ENCODE measurements at places on chromosomes 5 and 9.
A peak's percentile ranks its signal among the peaks of the same experiment; 100 is the strongest.

GRCh38 chr5:139282197-139282557, 11.4 kb upstream of the MATR3 start:
- DNase-seq, result no peak

- DNase-seq, result no peak
These were observed 256.9 kb upstream of the RASA1 start for GRCh38 chr5:87010736-87011135.

GRCh38 chr5:6372251-6373080, 5.9 kb downstream of the MED10 start:
- no peak for DNase-seq

GRCh38 chr9:112870556-112870955, 20.1 kb downstream of the SLC46A2 start:
- no peak for DNase-seq

- no peak for DNase-seq
These were observed 228.0 kb downstream of the NTRK2 start for GRCh38 chr9:84897362-84898094.

- no peak for DNase-seq
These were observed 10.8 kb downstream of the KCNV2 start for GRCh38 chr9:2727966-2728613.

DNA sequence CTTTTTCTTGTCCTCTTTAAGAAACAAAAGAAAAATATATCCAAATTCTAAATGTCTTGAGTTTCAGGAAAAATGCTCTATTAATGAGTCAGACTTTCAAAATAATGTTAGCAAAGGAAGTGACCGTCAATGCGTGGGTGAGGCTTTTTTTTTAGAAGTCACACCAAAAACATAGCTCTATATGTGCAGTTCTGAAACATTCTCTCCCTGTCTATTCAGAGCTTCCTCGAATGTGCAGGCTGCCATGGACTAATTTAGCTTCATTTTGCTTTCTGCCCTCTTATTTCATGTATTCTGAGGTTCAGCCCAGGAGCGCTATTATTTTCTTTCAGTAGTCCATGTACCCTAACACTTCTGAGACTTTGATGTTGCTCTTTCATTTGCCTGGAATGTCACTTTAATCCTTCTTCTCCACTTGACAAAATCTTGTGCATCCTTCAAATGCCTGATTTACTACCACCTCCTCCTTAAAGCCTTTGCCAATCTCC, 72.5 kb upstream of the RASA1 start:
- no peak for DNase-seq

DNA sequence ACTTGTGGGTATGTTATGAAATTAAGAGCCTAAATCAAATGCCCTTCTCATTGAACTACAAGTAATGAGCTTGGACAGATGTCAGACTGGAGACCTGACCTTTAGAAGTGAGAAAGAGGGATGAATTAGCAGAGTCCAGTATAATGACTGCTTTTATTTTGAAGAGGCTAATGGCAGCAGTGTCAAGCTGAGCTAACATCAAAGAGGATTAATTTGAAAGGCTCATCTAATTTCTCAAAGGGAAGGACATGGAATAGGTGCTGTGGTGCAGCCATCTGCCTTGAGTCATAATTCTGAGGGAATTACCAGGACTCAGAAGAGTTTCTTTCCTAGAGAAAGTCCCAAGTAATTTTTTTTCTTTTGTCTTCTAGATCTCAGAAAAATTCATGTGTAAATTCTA, 57.6 kb downstream of the FAM81B start:
- no peak for DNase-seq

DNA sequence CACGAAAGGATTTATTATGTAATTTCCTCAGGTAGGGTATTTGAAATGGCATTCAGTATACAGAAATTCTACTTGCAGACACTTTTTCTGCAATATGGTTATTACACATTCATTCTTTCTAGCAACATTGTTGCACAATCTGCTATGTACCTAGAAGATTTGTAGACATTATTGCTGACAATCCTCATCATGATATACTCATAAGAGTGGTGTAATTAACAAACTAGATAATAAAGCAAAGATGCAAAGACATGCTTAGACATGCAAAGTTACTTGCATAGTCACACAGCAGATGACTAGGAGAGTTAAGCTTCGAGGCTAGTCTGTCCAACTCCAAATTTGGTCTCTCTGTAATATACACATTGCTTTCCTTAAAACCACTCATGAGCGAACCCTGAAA, 317.1 kb downstream of the ASTN2 start:
- no peak for DNase-seq

- DNase-seq, result no peak
These were observed 343.6 kb downstream of the CSNK1G3 start for GRCh38 chr5:123855609-123856008.

GRCh38 chr5:14237317-14238086, 94.4 kb downstream of the TRIO start:
- DNase-seq, result no peak

DNA sequence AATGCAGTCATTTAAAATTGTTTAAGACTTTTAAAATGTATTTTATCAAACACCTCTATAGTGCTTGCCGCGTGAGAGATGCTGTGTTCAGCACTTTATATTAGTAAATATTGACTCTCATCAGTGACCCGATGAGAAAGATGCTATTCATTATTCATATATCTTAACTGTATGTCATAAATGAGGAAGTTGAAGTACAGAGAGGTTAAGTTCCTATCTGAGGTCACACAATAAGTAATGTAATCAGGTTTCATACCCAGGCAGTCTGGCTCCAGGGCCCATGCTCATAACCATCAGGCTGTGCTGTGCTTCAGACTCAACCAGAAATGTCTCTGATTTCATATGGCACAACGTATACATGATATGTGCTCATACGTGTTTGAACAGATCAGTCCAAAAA, 119.0 kb downstream of the SV2C start:
- DNase-seq, result no peak

GRCh38 chr5:137084016-137084415, 415.1 kb downstream of the SPOCK1 start:
- no peak for DNase-seq

GRCh38 chr5:102795526-102795925, 40.4 kb downstream of the PAM start:
- no peak for DNase-seq

DNA sequence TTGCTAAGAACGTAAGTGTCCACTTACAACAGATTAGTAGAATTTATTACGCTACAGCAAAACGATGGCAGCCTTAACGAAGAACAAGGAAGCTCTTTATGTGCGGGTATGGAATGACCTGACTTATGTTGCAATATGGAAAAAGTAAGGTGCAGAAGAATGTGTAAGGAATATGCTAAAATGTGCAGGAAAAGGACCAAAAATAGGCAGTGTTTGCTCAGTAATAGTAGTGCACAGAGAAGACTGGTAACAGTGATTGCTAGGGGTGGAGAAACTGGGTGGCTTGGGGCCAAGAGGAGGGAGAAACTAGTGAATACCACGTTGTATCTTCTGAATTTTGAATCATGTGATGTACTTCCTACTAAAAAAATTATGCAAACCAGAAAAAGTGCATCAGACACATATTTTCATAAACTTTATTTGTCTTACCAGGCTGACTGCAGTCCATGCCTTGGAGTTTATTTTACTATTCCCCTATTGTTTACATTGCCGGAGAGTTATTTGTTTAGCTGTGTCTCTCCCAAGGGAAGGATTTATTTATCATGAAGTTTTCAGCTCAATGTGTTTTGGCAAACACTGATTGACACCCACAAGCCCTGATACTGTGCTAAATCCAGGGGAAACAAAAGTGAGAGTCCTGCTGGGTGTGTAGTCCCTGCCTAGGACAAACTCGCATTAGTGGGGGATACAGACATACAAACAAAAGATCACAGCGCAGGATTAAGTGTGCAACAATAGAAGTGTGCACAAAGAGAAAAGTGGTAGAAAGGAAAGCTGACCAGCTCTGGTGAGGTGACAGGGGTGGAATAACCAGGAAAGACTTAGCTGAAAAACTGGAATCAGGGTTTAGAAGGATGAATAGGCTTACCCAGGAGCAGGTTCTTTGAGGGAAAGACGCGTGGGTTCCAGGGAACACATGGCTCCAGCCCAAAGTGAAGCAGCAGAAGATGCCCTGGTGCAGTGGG, 34.0 kb upstream of the ZNF484 start:
- no peak for DNase-seq

- DNase-seq, result no peak
These were observed 13.8 kb downstream of the WHRN start for GRCh38 chr9:114491430-114492003.

- no peak for DNase-seq
These were observed 76.4 kb downstream of the ECPAS start for GRCh38 chr9:111407813-111408212.

DNA sequence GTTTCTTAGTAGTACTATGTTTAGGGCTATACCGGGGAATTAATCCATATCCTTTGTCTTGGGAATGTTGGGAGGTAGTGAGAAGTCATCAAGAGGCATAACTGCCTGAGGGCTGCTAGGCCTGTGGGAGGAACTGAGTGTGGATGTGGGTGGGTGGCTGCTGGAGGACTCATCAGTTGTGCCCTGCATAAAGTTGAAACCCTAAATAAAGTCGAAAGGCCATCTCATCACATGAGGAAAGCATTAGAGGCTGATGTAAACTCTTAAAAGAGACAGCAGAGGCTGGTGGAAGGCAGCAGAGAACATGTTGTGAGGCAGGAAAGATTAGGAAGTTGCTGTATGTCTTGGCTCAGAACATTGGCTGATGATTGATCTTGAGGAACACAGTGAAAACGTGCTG, 143.8 kb downstream of the MAST4 start:
- no peak for DNase-seq

DNA sequence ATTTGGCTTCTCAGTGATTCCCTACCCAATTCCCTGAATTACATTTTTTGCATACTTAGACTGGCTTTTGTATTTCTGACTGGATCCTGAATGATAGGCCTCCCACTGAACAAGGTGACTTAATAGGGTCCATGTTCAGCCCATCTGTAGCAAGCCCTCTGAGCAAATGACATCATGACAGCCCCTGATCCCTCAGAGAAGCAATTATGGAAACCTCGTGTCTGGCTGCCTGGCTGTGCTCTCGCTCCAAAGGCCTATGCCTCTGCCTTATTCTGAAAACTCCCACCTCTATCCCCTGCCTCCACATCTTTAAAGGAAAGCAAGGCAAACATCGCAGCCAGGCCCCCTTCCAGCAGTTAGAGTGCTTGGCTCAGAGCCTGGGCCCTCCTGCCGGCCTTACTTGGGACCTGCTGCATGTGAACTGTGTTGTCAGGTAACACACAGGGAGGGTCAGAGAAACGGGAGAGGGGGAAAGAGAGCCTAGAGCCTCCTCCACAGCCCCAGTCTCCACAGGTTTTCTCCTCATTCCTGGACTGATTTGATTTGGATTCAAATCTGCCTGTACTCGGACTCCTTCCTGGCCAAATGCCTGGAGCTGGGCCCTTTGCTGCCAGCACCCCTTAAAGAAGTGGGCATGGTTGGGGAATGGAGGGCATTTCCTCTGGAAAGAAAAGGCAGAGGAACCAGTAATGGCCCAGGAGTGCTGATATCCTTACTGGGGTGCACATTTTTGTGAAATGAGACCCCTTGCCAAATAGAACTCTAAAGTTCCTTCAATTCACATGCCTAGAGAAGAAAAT, 3.8 kb downstream of the DCANP1 start:
- DNase-seq, result no peak

- DNase-seq, result no peak
These were observed 235.4 kb upstream of the TAS2R1 start for GRCh38 chr5:9865574-9865973.

GRCh38 chr9:124284237-124284831, 26.6 kb downstream of the NEK6 start:
- no peak for DNase-seq

- DNase-seq, result peak; percentile 13
These were observed 148.1 kb upstream of the MPDZ start for GRCh38 chr9:13427587-13427986.

- no peak for DNase-seq
These were observed 813 bp downstream of the ERMP1 start for GRCh38 chr9:5832071-5832537.

GRCh38 chr5:148635321-148636083, 18.8 kb downstream of the HTR4 start:
- peak; percentile 50 for DNase-seq

GRCh38 chr9:27712806-27713205, 139.5 kb upstream of the C9orf72 start:
- DNase-seq, result no peak

GRCh38 chr5:74767579-74767913, 497 bp downstream of the NSA2 start:
- DNase-seq, result peak; percentile 83

- DNase-seq, result peak; percentile 90
These were observed 162.0 kb downstream of the C9orf50 start for GRCh38 chr9:129458663-129459546.

GRCh38 chr9:37938121-37938891, 34.4 kb upstream of the SLC25A51 start:
- no peak for DNase-seq

DNA sequence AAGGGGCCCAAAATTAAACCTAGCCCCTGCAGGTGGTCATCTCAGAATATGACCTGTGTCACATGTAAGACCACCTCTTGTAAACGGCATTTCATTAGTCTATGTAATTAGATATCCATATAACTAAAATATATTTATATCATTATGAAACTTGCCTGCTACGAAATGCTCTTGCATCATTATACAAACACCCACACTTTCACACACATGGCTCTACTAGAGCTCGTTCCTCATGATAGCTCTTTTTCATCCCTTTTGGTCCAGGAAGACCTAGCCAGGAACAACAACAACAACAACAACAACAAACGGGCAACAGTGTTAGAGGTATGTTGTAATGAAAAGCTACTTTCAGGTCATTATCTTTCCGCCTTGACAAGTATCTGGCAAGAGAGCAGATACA, 58.6 kb downstream of the LHFPL2 start:
- DNase-seq, result no peak

DNA sequence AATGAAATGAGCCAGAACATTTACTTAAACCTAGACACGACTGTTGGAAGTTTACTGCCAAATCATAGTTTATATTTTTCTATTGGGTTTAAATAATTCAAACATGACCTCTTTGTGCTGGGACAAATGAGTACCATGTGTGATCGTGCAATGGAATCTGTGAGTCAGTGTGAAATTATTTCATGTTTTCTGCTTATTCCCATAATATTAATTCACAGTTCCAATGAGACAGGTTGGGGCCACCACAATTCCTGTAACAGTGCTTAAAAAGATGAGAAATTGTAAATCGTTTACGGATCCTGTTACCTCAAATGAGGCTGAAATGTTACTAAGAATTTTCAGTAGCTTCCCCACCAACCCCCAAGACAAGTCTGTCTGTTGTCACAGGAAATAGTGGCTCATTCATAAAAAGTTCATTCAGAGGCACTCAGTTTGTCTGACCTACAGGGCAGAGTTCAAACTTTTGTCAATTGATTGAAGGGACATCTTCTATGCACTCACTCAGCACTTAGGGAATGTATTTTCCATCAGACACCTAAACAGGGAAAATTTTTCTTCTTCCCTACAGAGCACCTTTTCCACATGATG, 563.9 kb upstream of the ADAMTS16 start:
- DNase-seq, result no peak

- no peak for DNase-seq
These were observed 101.3 kb downstream of the SH3TC2 start for GRCh38 chr5:148961261-148962199.

GRCh38 chr5:43772458-43772763, 169.4 kb downstream of the NNT start:
- DNase-seq, result no peak

GRCh38 chr5:94440015-94440414, 178.4 kb downstream of the KIAA0825 start:
- no peak for DNase-seq

- no peak for DNase-seq
These were observed 369.6 kb downstream of the CYLC2 start for GRCh38 chr9:103364753-103365152.
